ENCODE measurements at places on chromosomes 5 and 9.

DNA sequence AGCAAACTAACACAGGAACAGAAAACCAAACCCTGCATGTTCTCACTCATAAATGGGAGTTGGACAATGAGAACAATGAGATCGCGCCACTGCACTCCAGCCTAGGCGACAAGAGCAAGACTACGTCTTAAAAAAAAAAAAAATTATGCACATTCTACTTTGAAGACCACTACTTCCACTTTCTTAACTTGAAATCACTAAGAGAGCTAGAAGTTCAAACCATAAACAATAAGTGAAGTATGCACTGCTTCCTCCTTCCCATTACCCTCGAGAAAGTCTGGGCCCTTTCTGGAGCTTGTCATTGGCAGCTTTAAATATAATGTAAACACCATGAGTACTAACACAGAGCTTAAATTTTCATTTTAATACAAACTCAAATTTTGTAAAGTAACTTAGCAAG, 94.9 kb downstream of the TLE1 start:
- no peak for DNase-seq

DNA sequence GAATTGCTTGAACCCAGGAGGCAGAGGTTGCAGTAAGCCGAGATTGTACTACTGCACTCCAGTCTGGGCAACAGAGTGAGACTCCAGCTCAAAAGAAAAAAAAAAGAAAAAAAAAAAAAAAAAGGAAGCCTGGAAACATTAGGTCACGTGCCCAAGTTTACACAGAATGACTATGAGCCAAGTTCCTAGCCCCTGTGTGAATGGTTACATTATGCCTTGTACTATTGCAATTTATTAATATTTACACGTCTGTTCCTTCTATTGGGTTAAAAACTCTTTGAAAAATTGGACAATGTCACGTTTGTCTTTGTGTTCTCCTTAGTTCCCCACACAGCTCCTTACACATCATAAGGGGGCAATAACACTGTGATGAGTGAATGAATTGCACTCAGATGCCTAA, 33.5 kb upstream of the SLC28A3 start:
- no peak for DNase-seq

GRCh38 chr5:127705120-127705892, 2.1 kb downstream of the CCDC192 start:
- DNase-seq = no peak

- no peak for DNase-seq
Measured at GRCh38 chr9:118059484-118060278, 355.5 kb downstream of the TLR4 start.

GRCh38 chr9:79583952-79584654, 12.3 kb downstream of the TLE4 start:
- no peak for DNase-seq

- no peak for DNase-seq
Measured at GRCh38 chr5:164207646-164208045, 702.2 kb downstream of the MAT2B start.

- DNase-seq = no peak
Measured at GRCh38 chr5:147404706-147405105, 105.2 kb downstream of the DPYSL3 start.

- DNase-seq = no peak
Measured at GRCh38 chr9:119736491-119737454, 367.5 kb upstream of the BRINP1 start.

GRCh38 chr5:180802325-180803180, at the start of gene MGAT1:
TSS of gene MGAT1 (minus strand) at chr5:180802806. CDS start at chr5:180792971, 9,835 bp downstream.
- DNase-seq = peak; percentile 79

GRCh38 chr5:169450464-169450863, 133.1 kb upstream of the SPDL1 start:
- no peak for DNase-seq

GRCh38 chr5:133364936-133365707, 247.2 kb downstream of the FSTL4 start:
- DNase-seq = no peak

DNA sequence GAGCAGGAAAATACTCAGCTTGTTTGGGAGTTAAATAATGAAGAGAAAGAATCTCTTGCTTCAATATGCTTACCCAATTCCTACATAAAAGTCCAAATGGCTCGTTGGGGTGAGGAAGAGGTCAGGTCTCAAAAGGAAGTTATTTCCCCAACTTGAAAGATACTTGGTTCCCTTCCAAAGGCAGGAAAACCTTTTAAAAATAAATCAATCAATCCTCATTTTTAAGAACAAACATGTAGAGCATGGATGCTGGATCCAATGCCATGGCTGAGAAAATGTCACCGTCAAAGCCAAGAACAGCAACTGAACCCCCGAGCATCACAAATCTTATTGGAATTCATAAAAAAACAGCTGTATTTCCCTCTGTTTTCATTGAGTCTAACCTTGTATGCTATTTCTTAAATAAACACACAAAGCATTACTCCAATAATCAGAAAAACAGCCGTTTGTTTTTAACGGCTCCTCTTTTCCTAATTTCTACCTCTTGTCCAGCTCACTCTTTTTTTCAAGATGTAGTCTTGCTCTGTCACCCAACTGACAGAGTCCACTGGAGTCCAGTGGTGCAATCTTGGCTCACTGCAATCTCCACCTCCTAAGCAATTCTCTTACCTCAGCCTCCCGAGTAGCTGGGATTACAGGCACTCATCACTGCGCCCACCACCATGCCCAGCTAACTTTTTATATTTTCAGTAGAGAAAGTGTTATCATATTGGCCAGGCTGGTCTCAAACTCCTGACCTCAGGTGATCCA, 140.7 kb downstream of the GNA14 start:
- DNase-seq = no peak

DNA sequence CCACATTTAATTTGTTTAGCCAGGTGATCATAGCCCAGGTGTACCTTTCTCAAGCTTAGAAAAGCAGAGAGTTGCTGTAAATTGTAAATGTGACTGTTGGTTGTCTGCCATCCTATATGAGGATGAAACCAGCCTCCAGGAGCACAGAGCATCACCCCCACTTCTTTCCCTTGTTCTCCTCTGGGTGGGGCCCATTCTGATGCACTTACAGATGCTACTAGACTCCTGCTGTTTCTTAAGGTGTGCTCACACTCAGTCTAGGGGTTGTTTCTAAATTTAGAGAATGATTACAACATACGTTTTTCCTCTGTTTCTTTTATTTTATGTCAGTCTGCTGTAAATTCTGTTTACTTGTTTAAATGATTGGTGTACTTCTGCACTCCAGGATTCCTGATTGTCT, 10.5 kb downstream of the PTCD2 start:
- no peak for DNase-seq

- no peak for DNase-seq
Measured at GRCh38 chr9:33255014-33255413, 9.5 kb downstream of the BAG1 start.

- DNase-seq = no peak
Measured at GRCh38 chr5:138770977-138771376, 17.8 kb downstream of the CTNNA1 start.

DNA sequence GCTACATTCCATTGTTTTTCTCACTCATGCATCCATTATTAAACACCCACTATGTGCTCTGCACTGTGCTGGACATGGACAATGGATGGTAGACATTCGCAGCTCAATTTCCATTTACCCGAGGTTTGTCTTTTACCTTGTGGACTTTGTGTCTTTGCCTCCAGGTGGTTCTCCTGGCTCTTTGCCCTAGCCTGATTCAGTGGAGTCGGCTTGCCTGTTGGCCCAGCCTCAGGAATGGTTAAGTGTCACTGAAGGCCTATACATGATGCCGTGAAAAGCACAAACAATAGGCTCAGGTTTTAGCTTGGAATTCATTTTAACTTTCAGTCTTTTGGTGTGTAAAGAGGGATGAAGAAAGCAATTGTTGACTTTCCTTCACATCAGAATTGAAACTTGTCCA, 16.5 kb upstream of the DMRT3 start:
- no peak for DNase-seq

DNA sequence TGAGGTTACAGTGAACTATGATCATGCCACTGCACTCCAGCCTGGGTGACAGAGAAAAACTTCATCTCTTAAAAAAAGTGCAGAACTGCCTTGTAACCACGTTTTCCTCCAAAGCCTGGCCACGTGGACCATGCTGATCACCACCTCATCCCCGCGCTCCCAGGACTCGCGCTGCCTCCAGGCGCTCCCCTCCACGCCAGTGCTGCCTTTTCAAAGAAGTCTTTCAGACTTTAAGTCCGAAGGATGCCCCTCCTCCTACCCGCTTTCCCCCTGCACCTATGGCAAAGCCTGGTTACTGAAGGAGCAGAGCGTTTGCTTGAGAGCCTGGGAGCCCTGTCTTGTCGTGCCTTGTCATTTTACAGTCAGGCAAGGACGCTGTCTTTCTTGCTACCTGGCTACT, 43.8 kb downstream of the HABP4 start:
- no peak for DNase-seq

DNA sequence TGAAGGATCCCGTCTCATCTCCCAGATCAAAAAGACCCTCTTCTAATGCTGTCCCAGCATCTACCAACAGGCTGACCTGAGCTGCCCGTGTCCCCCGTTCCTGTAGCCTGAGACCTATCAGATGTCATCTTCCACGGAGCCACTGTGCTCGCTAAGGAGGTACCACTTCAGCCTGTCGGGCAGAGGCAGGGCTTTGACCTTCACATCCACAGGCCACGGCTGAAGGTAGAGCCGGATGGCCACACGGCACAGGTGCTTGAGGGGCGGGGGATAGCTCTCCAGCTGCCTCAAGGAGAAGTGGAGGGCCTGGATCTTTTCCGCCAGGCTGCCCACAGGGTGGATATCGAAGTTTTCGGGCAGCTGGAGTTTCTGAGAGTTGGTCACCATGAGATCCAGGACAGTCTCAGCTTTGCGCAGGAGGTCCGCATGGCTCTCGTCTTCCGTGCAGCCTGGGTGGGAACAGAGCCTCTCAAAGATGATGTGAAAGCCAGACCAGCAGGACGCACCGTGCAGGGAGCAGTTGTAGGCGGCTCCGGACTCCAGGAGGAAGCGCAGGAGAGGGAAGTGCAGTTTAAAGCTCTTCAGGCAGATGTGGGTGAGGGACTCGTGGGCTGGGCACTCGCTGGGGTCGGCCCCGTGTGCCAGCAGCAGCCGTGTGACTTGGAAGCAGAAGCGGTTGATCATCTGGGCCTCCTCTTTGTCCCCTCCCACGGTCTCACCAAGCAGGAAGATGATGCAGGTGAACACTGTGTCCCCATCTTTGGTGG, 4.1 kb downstream of the ASB6 start:
- no peak for DNase-seq

DNA sequence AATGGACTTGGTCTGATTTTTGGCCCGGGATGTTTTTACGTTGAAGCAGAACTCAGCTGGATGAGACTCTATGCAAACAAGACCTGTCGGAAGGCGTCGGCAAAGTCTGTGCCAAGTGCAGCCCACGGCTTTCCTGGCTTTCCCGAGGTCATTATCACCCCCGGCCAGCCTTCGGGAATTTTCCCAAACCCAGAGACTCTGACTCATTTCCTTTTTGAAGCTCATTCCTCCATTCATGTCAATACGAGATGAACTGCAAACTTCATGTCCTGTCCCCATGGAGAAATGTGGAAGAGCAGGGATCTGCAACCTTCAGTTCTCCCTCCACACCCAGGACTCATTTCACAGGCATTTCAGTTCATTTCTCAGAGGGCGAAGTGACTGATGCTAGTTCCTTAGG, 95.3 kb downstream of the IRX2 start:
- no peak for DNase-seq

DNA sequence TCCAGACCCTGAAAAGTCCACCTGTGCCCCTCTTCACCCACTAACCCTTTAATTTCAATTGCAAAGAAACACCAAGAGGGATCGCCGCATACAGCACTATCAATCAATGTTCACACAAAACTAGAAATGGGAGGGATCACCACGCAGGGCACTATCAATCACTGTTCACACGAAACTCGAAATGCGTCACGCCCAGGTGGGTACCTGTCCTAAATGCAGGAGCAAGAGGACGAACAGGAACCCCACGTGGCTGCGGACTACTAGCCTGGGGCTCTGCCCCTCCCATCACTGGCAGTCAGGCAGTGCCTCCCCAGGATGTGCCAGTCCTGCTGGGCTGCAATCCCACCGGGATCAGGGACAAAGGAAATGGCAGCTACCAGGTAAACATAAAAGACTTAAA, 28.2 kb downstream of the RASGEF1C start:
- no peak for DNase-seq

GRCh38 chr9:128125580-128126354, 1.8 kb downstream of the PTGES2 start:
- DNase-seq = no peak

DNA sequence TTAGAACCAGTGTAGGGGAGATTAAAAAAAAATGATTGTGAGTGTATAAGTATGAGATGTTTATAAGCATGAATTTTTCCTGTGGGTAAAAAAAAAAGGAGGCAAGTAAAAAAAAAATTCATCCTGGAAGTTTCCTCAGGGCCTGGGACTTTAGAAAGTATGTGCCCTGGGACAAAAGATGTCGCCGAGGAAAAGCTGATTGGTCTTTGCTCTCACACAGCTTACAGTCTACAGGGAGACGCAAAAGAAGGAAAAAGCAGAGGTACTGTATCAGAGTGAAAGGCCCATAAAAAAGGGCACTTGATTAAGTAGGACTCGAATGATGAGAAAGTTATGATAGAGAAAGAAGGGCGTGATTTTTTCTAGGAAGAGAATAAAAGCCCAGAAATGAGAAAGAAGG, 501.4 kb upstream of the MEF2C start:
- no peak for DNase-seq

DNA sequence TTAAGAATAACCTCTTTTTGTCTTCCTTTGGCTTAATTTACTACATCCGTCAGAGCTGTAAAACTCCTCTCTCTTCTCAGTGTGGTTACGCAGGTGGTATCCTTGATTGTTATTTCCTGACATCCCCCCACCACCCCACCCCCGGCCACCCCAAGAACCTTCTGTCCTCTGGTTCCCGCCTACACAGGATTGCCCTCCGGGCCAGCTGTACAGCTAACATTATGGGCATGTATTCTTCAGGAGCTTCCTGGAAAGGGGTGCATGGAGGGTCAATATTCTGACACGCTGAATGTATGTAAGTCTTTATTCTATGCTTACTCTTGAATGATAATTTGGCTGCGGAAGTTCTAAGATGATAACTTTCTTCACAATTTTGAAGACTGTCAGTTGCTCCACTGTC, 13.0 kb upstream of the ANP32B start:
- DNase-seq = no peak

DNA sequence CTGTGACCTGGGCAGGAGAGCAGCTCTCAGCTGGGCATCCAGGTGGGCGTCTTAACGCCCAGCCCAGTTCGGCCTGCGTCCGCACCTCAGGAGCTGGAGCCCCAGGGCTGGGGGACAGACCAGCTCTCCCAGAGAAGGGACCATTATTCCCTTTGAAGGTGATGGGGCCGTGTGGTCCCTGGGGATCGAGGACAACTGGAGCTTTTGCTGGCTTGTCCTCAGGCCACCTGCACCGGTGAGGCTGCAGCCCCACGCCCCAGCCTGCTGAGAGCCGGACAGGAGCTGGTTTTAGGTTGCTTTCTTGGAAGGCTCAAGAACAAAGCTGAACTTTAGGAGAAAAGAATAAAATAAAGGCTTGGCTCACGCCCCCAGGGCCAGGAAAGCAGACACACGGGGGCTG, 40.9 kb downstream of the NACC2 start:
- no peak for DNase-seq

- no peak for DNase-seq
Measured at GRCh38 chr5:1731091-1731639, 68.5 kb downstream of the MRPL36 start.

- no peak for DNase-seq
Measured at GRCh38 chr9:68970151-68970550, 43.8 kb downstream of the PRKACG start.

All from stimulated activated CD4-positive, alpha-beta T cell treated with anti-CD3 and anti-CD28 coated beads, Interleukin-15, amount 100 ng/mL, for 1 hour (primary cell).